Kidney epithelial cell (primary cell): ENCODE measurements at places on chromosomes 4 and X. TPM values are rescaled to one million over a fixed set of nuclear protein-coding genes. Genes with fewer than 3 reads are reported as not detected.

NXF2B gene
- not detected in 2 replicates for total RNA-seq

MID1IP1 gene
- 63.5 and 81.6 TPM in 2 replicates for total RNA-seq

DNASE1L1 gene
- 15.5 and 16.6 TPM in 2 replicates for total RNA-seq

POU4F2 gene
- total RNA-seq = 0.14 TPM in 1 of 2 replicates, not detected in the other

MUC7 gene
- not detected in 2 replicates for total RNA-seq

SPP1 gene
- total RNA-seq = 158 and 160 TPM in 2 replicates

ERVMER34-1 gene
- 3.5 and 4.0 TPM in 2 replicates for total RNA-seq

RTL5 gene
- total RNA-seq = 2.3 and 2.7 TPM in 2 replicates

SHROOM4 gene
- total RNA-seq = 6.1 and 7.5 TPM in 2 replicates

CNKSR2 gene
- 3.4 and 11.0 TPM in 2 replicates for total RNA-seq

CLGN gene
- 10.0 and 12.1 TPM in 2 replicates for total RNA-seq

H2BW2 gene
- not detected in 2 replicates for total RNA-seq

IBSP gene
- not detected in 2 replicates for total RNA-seq

CORIN gene
- 0.07 TPM in 1 of 2 replicates, not detected in the other for total RNA-seq

SSX2B gene
- not detected in 2 replicates for total RNA-seq

TMEM156 gene
- total RNA-seq = 2.0 and 5.2 TPM in 2 replicates

XPNPEP2 gene
- total RNA-seq = not detected in 2 replicates

SHISA3 gene
- total RNA-seq = 0.38 and 0.96 TPM in 2 replicates

SLC10A6 gene
- total RNA-seq = not detected in 2 replicates

SPANXA2 gene
- 0.41 TPM in 1 of 2 replicates, not detected in the other for total RNA-seq

TRIM61 gene
- 2.1 and 4.5 TPM in 2 replicates for total RNA-seq

PCSK1N gene
- total RNA-seq = 42.5 and 66.6 TPM in 2 replicates

FATE1 gene
- total RNA-seq = not detected in 2 replicates

HSFX1 gene
- total RNA-seq = 0.25 and 0.34 TPM in 2 replicates

ARX gene
- total RNA-seq = not detected in 2 replicates

NLRP2B gene
- total RNA-seq = not detected in 2 replicates

GPAT3 gene
- total RNA-seq = 8.2 and 9.1 TPM in 2 replicates

UGT2B11 gene
- not detected in 2 replicates for total RNA-seq

FRMPD3 gene
- total RNA-seq = 0.04 TPM in 1 of 2 replicates, not detected in the other

NAP1L2 gene
- total RNA-seq = 0.55 and 1.1 TPM in 2 replicates

LRCH2 gene
- 3.7 and 5.1 TPM in 2 replicates for total RNA-seq

PHEX gene
- 0.04 and 0.07 TPM in 2 replicates for total RNA-seq

SUPT20HL2 gene
- not detected in 2 replicates for total RNA-seq

FRAS1 gene
- total RNA-seq = 28.4 and 35.8 TPM in 2 replicates

ITGB1BP2 gene
- 1.1 and 1.7 TPM in 2 replicates for total RNA-seq

CXCL6 gene
- total RNA-seq = 2.1 and 6.6 TPM in 2 replicates

COX7B gene
- total RNA-seq = 222 and 228 TPM in 2 replicates

MRFAP1 gene
- 238 and 255 TPM in 2 replicates for total RNA-seq

ATP1B4 gene
- total RNA-seq = not detected in 2 replicates

NMU gene
- 0.55 and 0.71 TPM in 2 replicates for total RNA-seq

SSX3 gene
- not detected in 2 replicates for total RNA-seq

EDA gene
- total RNA-seq = 2.5 and 4.1 TPM in 2 replicates

VSIG4 gene
- total RNA-seq = 0.54 and 2.3 TPM in 2 replicates

FMR1NB gene
- not detected in 2 replicates for total RNA-seq

PPP2R2C gene
- total RNA-seq = not detected in 2 replicates

CYLC1 gene
- not detected in 2 replicates for total RNA-seq

CXCL13 gene
- not detected in 2 replicates for total RNA-seq

RP2 gene
- total RNA-seq = 15.3 and 15.6 TPM in 2 replicates

CENPI gene
- 1.8 and 2.6 TPM in 2 replicates for total RNA-seq

TCP11X2 gene
- total RNA-seq = 0.14 and 0.42 TPM in 2 replicates
